Dermis blood vessel endothelial cell (primary cell): ENCODE measurements at places on chromosomes 2 and 18. TPM values are rescaled to one million over a fixed set of nuclear protein-coding genes. Genes with fewer than 3 reads are reported as not detected.
A peak's percentile ranks its signal among the peaks of the same experiment; 100 is the strongest.

- DNase-seq: no peak
Observed at GRCh38 chr2:10571057-10571456, 118.7 kb downstream of the NOL10 start.

GRCh38 chr2:162125138-162125537 is 26.9 kb downstream of the GCG start:
- no peak for DNase-seq

DNA sequence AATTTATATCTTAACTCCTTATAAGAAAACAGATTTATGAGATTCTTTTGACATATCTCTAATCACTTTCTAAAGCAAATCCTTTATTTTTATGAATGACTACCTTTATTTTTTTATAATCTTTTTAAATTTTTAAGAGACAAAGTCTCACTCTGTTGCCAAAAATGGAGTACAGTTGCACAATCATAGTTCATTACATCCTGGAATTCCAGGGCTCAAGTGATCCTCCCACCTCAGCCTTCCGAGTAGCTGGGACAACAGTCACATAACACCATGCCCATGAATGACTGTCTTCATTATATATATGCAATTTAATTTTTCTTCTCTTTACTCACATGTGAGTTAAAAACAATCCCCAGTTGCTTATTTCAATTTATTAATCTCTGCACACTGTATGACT is 21.7 kb downstream of the ACADL start:
- DNase-seq: no peak

GRCh38 chr2:135471106-135471505 is 59.9 kb downstream of the ZRANB3 start:
- no peak for DNase-seq

DNA sequence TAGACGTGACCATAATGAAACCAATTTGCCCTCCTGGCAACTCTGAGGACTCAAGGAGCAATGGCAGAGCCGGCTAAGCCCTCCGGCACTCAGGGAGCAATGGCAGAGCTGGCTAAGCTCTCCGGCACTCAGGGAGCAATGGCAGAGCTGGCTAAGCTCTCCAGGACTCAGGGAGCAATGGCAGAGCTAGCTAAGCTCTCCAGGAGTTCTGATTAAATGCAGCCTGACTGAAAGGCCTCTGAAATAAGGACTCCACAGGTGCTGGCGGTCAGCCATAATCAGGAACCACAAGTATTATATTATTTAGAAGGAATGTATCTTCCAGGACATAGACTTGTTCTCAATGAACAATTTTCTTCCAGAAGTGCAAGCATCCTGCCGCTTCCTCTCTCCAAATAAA is 65.2 kb downstream of the C2orf76 start:
- no peak for DNase-seq

GRCh38 chr2:146392631-146393030 is 1452.2 kb upstream of the ACVR2A start:
- no peak for DNase-seq

DNA sequence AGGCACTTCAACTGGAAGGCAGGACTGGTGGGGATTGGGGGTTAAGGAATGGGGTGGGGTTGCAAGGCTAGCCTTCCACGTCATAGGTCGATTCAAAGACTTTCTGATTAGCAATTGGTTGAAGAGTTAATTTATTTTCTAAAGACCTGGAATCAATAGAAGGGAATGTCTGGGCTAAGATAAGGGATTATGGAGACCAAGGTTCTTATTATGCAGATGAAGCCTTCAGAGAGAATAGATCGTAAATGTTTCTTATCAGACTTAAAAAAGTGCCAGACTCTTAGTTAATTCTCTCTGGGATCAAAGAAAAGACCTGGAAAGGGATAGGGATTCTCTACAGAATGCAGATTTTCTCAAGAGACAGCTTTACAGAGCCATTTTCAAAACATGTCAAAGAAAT is 368.0 kb upstream of the DLGAP1 start:
- no peak for DNase-seq

GRCh38 chr2:66127656-66128055 is 307.3 kb upstream of the MEIS1 start:
- no peak for DNase-seq

DNA sequence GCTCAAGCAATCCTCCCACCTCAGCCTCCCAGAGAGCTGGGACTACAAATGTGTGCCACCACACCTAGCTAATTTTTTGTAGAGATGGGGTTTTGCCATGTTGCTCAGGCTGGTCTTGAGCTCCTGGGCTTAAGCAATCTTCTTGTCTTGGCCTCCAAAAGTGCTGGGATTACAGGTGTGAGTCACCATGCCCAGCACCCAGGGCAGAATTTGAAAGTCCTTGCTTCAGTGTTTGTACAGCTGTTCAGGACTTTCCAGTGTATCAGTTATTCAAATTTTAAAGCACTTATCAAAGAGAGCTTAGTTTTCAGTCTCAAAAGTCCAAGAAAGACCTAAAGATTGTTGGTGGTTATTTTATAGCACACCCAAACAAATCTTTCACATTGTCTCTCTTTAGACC is 43.6 kb upstream of the VPS54 start:
- peak; percentile 57 for DNase-seq

DNA sequence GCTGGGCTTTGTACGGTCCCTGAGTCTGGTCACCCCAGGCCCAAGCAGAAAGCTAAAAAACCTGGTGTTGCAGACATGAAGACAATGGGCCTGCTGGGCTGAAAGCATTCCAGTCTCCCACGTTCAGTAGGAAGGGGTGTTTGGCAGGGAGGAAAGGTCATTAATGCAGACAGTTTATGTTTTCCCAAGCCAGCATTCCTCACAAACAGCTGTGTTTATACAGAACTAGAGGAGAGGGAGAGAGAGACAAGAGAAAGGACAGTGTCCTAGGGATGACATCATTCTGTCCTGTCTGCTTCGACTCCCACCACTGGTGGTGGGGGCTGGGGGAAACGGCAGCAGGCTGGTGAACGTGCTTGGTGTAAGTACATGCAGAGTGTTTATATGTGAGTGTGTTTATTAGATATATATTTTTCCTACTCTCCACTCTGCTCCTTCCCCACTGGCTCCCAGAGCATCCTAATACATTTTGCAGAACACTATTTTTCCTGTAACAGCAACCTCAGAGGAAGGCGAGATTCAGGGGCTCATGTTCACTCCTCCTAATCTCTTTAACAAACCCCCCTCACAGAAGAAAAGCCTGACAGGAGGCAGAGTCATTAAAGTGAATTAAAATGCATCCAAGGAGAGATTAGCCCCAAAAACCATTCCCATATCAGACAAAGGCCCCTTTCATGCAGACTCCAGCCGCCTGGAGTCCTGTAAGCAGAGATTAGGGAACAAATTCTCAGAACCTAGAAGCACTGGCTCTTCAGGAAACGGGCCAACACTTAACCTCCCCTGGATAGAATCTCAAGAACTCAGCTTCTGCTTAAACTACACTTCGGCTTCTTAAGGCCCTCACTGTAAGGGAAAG is 380.4 kb downstream of the TNS1 start:
- DNase-seq: no peak

- DNase-seq: peak; percentile 46
Observed at GRCh38 chr2:177625744-177626650, 233.4 kb downstream of the AGPS start.

DNA sequence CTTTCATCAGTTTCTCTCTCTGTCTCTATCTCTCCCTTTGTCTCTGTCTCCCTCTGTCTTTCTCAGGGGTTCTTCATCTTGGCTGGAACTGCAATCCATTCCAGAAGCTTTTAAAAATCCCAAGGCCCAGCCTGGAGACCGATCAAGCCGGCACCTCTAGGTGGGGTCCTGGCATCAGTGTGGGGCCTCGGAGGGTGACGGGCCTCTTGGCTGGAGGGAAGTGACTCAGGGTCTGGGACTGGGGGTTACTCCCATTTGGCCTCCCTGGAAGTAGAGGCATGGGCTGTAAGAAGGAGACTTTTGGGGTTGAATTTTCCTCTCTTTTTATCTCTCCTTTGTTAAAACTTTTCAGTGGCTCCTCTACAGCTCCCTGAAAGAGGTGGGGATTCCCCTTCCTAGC is 52.8 kb upstream of the OTOF start:
- DNase-seq: peak; percentile 8

DNA sequence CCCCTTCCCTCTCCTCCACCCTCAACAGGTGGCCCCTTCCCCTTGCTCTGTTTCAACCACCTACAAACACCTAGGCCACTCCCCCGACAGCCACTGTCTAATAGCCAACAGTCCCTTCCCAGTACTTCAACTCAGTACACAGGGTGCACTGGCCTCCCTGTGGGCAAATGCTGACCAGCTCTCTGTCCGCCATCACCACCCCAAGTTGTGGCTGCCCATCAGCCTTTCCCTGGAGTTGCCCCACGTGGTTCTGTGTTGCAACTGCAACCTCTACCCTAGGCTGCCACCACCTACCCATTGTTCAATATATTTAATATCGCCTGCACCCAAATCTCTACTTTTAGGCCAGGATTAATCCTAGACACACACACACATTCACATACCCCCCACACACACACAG is 173.5 kb downstream of the MREG start:
- DNase-seq: no peak

GRCh38 chr2:8993902-8994278 is 9.6 kb downstream of the MBOAT2 start:
- DNase-seq: no peak

DNA sequence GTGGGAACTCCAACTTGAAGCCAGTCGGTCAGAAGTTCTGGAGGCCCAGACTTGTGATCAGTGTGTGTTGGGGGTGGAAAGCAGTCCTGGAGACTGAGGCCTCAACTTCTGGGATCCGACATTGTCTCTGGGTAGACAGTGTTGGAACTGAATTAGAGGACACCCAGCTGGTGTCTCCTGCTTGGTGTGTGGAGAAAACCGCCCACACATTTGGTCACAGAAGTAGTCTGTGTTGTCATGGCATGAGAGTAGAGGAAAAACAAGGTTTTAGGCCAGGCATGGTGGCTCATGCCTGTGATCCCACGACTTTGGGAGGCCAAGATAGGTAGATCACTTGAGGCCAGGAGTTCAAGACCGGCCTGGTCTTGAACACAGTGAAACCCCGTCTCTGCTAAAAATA is 51.5 kb downstream of the PUM2 start:
- no peak for DNase-seq

DNA sequence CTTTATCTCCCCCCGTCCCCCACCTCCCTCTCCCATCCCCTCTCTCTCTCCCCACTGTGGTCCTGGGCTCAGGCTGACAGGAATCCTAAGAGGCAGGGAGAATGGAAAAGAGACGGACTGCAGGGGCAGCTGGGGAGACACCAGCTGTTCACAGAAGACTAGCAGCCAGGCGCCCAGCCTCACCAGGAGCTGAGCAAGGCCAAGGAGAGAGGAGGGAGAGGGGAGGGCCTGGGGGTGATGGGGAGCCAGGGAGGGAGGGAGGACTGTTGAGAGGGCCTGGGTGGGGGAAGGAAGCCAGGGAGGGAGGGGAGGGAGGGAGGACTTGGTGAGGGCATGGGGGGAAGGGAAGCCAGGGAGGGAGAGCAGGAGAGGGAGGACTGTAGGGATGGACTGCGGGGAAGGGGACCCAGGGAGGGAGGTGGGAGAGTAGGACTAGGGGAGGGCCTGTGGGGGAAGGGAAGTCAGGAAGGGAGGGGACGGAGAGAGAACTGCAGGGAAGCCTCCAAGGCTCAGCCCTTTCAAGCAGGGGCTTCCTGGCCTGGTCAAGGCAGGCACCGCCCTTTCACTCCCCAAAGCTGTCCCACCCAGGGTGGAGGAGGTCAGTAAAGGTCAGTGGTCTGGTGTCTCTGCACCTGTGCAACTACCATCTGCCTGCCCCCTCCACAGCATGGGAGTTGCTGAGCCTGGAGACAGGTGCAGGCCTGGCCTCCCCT is 517.7 kb upstream of the MYT1L start:
- DNase-seq: no peak

DNA sequence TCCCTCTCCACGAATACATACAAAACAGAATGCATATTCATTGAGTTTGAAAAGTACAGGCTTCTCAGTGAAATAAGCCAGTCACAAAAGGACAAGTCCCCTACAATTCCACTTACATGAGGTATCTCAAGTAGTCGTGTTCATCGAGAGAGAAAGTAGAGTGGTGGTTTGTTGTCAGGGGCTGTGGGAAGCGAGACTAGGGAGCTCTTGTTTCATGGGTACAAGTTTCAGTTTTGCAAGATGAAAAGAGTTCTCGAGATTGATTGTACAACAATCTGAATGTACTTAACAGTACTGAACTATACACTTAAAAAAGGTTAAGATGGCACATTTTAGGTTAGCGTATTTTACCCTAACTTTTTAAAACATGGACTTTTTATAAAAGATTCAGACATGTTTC is 71.5 kb upstream of the TTC39C start:
- DNase-seq: no peak

- no peak for DNase-seq
Observed at GRCh38 chr2:156653675-156654074, 217.5 kb downstream of the GPD2 start.

GRCh38 chr2:221402072-221402471 is 170.0 kb downstream of the EPHA4 start:
- no peak for DNase-seq

DNA sequence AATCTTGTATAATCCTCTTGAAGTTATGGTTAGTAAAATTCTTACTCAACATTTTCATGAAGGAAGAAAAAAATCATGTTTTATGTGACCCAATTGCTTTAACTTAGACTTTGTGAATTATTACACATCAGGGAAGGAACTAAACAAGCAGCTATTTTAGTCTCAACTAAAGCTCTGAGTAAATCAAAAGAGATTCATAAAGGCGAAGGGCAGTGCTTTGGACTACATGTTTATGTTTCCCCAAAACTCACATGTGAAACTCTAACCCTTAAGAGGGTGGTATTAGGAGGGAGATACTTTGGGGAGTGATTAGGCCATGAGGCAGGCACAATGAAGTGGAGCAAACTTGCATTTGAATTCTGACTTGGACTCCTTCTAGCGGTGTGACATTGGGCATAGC is 283.7 kb upstream of the POU3F3 start:
- DNase-seq: no peak

- DNase-seq: no peak
Observed at GRCh38 chr2:158701101-158701500, 94.0 kb upstream of the DAPL1 start.

GRCh38 chr2:648476-649424 is 28.5 kb downstream of the TMEM18 start:
- no peak for DNase-seq

- no peak for DNase-seq
Observed at GRCh38 chr2:129936334-129936934, 43.0 kb upstream of the RAB6C start.

GRCh38 chr2:126988482-126988881 is 89.8 kb downstream of the TEX51 start:
- DNase-seq: no peak

- DNase-seq: peak; percentile 15
Observed at GRCh38 chr2:201858281-201859184, 52.2 kb downstream of the CDK15 start.

GRCh38 chr2:109501461-109501860 is 112.3 kb downstream of the SEPTIN10 start:
- DNase-seq: no peak

The STARD7 gene
- 284 and 301 TPM in 2 replicates for total RNA-seq

The FBXO48 gene
- total RNA-seq: 0.34 and 0.42 TPM in 2 replicates

The MAL gene
- total RNA-seq: 0.88 and 4.8 TPM in 2 replicates

The POTEF gene
- total RNA-seq: 0.33 and 0.34 TPM in 2 replicates

The KIF3C gene
- 12.6 and 23.3 TPM in 2 replicates for total RNA-seq

The EPHA4 gene
- 10.6 and 21.1 TPM in 2 replicates for total RNA-seq

The CDH2 gene
- total RNA-seq: 1.8 and 1.9 TPM in 2 replicates

The CCDC141 gene
- total RNA-seq: 1.2 and 1.5 TPM in 2 replicates

The RAD51AP2 gene
- not detected in 2 replicates for total RNA-seq

The RTN4 gene
- total RNA-seq: 118 and 312 TPM in 2 replicates

The DARS1 gene
- 53.6 and 79.0 TPM in 2 replicates for total RNA-seq

The GLI2 gene
- 0.34 TPM in 1 of 2 replicates, not detected in the other for total RNA-seq

The SLC5A7 gene
- not detected in 2 replicates for total RNA-seq

The LHCGR gene
- not detected in 2 replicates for total RNA-seq

The PRKAG3 gene
- not detected in 2 replicates for total RNA-seq

The ALLC gene
- total RNA-seq: not detected in 2 replicates

The CNGA3 gene
- under 0.01 TPM in 1 of 2 replicates, not detected in the other for total RNA-seq
